ENCODE measurements at places on chromosomes 7 and 10.
A peak's percentile ranks its signal among the peaks of the same experiment; 100 is the strongest.

- no peak for DNase-seq
Measured at GRCh38 chr10:48638739-48639527, 34.1 kb upstream of the ARHGAP22 start.

- peak; percentile 13 for DNase-seq
Measured at GRCh38 chr7:45190406-45191165, 33.0 kb downstream of the RAMP3 start.

DNA sequence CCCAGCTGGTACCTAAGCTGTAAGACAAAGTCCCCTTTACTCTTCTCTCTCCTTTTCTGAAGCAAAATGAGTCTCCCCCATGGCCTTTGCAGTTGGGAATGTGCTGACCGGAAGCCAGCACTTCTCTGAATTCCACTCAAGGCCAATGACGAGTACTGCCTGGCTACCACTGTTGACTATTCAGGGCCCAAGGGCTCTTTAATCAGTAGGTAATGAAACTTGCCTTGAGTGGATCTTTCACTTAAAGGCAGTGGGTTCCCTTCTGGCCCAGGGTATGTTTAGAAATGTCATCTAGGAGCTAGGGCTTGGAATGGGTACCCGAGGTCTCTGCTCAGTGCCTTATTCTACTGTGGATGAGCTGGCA is 197.1 kb downstream of the BBS9 start:
- no peak for DNase-seq

- no peak for DNase-seq
Measured at GRCh38 chr7:44162179-44162578, 21.0 kb upstream of the MYL7 start.

- DNase-seq = no peak
Measured at GRCh38 chr7:99073839-99074446, 70.0 kb downstream of the SMURF1 start.

GRCh38 chr10:74234569-74234968 is 83.5 kb downstream of the ADK start:
- no peak for DNase-seq

DNA sequence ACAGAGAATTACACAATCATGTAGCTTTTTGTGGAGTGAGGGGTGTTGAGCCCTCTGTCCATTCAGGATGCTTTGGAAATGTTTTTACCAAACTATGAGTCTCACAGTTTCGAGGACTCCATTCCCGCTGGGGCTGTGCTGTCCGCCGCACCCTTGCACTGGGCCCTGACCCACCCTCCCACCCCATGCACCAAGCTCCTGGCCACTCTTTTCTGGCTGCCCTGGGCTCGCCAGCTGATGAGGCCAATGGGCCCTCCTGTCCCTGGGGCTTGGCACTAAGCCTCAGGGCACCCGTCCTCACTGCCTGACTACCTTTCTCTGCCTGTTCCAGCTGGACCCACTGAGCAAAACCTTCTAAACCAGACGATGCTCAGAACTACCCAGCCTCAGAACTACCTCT is 332.1 kb downstream of the PTPRN2 start:
- no peak for DNase-seq

Data from NT2/D1 (cell line).